ENCODE measurements at places on chromosomes 1 and 21.

GRCh38 chr1:183218027-183218618 lies 32.1 kb downstream of the LAMC2 start:
- no peak for DNase-seq

DNA sequence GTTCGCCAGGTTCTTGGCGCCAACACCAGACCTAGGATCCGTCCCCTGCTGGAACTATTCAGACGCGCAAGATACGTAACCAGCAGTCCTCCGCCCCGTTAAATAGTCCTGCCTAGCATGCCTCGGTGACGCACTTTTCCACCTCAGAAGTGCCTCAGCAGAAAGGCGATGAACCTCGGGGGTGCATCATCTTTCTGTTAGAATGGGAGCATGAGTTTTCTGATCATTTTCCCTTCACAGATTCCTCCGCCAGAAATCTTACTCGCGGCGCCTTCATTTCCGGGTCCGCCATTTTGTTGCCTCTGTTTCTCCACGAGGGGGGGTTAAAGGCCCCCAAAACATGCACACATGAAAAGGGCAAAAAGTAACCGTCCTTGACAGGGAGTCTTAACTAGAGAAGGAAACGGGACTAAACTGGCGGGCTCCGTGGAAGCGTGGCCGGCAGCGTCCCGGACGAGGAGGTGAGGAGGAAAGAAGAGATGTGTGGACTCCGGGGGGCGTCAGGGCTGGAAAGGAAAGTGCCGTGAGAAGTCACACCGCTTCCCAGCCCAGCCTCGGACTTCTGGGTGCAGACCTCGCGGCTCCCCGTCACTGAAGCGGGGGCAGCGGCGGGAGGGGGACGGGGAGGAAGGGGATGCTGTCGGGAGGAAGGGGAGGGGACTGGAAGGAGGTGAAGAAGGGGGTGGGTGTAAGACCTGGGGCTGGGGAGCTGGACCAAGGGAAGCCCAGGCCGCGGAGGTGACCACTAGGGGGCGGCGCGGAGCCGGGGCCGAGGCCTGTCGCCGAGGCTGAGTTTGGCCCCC lies at the start of gene GABPB2:
Gene GABPB2 (plus strand): TSS at position 288 of the 803 bp plus-strand sequence. CDS start 17,429 bp downstream, outside the sequence.
- DNase-seq, result peak; percentile 77

DNA sequence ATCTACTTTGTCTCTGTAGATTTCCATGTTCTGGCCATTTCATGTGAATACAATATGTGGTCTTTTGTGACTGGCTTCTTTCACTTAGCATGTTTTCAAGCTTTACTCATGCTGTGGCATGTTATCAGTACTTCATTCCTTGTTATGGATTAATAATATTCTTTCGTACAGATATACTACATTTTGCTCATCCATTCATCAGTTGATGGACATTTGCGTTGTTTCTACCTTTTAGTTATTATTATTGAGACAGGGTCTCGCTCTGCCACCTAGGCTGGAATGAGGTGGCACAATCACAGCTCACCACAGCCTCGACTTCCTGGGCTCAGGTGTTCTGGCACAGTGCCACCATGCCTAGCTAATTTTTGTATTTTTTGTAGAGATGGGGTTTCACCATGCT lies 21.4 kb downstream of the SFPQ start:
- no peak for DNase-seq

DNA sequence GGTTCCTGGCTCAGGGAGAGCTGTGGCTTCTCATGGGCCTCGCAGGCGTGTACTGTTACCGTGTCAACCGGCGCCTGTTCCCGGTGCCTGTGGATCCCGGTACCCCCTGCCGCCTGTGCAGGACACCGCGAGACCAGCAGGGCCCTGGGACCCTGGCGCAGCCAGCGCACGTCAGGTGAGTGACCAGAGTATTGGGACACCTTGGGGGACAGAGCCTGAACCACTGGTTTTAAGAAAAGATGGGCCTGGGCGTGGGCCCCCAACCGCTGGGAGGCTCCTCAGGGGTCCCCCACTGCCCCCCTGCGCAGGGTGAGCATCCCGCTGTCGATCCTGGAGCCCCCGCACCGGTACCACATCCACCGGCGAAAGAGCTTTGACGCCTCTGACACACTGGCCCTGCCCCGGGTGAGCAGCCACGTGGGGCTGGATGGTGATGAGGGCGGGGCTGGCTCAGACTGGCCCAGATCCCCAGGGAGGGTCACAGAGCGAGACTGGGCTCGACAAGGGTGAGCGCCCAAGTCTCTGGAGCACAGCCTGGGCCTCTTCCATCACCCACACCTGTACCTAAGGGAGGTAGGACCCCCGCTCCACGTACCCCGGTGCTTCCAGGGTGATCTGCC lies 10.5 kb downstream of the MIIP start:
- DNase-seq, result no peak

DNA sequence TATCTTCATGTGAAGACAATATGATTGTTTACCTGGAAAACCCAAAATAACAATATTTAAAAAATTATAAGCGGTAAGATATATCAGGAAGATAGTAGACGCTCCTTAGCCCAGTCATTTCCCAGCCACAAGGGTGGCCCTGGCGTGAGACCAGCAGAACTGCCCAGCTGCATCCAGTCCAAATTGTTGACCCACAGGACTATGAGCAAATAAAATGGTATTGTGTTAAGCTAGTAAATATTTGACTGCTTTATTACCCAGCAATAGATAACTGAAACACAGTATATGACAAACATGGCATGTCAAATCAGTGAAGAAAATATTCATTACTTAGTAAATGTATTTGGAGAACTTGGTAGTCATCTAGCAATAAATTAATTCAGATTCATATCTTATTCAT lies 294.3 kb upstream of the SPAG17 start:
- DNase-seq, result no peak
